ENCODE measurements at places on chromosomes 13 and 19.

DNA sequence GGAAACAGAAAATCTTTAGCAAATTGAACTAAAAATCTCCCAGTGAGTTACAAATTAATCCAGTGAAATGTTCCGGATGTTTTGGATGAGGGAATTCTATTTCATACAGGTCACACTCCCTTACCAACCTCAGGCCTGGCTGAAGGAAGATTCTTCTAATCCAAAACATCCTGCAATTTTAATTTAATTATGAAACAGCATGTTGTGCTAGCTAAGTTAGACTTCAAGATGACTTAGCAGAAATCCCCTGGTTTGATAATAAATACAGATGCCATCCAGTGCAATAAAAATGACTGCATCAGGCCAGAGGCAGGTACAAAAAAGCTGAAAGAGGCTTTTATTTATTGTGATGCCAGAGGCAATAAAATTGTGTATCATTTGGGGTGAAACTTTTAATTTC lies 96.7 kb upstream of the CLDN10 start:
- DNase-seq, result no peak

DNA sequence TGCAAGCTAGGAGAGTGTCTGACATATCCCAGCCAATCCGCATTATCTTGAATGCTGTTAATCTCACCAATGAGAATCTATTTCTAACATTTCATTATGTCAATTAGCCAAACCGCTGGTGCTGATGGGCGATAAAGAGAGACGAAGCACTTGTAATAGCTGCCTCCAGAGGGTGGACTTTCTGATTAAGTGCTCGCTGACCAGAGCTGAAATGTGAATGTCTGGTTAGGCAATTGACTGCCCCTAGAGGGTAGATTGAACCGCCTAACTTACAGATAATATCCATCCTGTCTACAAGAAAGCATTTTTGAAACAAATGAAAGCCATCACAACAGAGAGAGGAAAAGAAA lies 552 bp upstream of the GRWD1 start:
- DNase-seq, result peak; percentile 84

DNA sequence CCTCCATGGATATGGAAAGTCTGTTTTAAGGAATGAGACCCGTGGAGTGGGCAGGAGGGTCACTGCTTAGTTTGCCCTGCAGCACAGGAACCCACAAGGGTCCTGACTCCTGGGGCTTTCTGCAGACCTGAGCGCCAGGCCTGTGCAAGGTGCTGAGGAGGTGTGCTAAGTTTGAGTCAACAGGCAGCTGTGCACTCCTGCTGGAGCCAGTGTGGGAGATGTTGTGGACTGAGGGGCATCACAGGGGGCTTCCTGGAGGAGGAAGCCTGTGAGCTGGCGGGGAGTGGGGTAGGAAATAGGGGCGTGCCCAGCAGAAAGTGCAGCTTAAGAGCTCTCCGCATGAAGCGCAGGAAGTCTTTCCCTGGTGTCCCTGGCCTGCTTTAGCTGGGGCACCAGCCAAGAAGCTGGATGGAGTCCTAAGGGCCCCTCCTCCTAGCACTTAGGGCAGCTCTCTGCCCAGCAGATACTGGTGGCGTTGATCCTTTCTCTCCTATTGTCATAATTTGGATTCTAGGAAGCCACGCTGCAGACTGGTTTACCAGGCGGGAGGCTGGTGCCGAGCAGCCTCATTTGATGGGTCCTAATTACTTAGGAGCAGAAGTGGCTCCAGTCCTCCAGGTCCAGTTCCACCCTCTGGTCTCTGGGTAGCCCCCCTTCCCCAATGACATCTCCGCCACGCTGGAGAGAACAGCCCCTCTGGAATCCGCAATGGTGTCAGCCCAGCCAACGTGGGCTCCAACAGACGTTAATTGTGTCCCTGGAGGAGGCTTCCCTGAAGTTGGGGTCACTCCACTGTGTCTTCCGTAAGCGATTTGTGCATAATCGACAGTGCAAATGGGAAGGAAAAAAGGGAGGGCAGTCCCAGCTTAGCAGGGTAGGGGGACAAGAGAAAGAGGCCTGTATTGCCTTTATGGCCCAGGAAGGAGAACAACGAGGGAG lies 309.2 kb downstream of the ZNF536 start:
- DNase-seq, result no peak

DNA sequence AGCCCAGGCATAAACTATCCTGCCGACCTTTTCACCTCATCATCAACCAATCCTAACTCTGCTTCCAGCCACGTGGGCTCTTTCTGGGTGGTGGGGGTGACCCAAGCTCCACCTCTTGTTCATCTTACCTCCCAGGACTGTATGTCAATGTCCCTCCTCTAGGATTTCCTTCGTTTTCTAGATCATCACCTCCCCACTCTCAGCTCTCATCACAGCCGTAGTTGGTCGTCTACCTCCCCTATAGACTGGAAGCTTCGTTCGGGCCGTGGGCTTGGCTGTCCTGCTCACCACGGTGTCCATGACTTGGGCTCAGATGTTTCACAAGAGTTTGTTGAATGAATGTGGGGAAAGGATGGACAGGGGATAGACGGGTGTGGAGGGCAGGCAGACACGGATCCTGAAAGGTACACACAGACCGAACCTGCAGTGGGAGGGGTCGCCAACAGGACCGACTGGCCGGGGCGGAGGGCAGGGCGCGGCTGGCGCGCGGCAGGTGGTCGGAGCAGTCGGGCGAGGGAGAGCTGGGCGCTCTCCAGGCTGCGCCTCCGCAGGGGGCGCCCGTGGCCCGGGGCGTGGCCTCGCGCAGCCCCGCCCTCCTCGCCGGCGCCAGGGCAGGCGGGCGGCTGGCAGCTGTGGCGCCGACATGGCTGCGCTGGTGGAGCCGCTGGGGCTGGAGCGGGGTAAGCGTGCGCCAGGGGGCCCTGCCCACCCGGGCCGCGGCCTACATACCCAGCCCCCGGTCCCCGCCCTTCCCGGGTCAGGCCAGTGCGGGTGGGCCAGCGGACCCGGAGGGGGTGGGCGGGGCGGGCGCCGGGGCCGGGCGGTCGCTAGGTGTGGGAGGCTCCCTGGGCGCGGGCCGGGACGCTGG lies at the start of gene LIN7B:
TSS of gene LIN7B (plus strand) at position 609 of the 868 bp plus-strand sequence. CDS start at position 644, 35 bp downstream.
- peak; percentile 66 for DNase-seq

DNA sequence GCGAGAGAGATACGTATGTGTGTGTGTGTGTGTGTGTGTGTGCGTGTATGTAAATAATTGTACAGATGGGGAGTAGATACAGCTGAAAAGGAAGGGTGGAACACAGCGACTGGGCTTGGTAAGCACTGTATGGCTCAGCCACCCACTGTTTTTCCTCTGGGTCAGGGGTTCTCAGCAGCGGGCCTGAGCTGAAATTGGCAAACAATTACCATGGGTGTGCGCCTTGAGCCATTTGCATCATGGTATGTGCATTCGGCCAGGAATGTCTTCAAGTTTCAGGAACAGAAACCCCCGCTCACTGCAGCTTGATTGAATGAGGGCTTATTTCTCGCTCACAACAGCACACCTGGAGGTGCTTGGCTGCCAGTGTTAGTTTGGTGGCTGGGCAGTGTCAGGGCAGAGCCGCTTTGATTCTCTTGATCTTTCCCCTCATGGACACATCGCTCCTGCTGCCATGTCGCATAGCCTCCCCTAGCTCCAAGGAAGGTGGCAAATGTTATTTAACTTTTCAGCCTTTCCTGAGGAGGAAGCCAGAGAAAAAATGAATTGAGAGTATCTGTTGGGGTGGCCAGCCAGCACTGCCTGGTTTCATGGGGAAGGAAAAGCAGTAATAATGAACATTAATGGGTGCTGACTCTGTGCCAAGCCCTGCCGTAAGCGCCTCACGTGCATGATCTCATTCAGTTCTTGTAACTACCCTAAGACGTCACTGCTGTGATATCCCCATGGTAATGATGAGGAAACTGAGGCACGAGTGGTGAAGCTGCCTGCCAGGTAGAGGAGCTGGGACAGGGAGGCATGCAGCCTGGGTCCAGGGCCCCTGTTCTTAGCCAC lies 126.9 kb downstream of the SIPA1L3 start:
- no peak for DNase-seq

GRCh38 chr13:43139921-43140320 lies 116.5 kb downstream of the DNAJC15 start:
- DNase-seq, result no peak

GRCh38 chr19:30388327-30388726 lies 16.1 kb downstream of the ZNF536 start:
- DNase-seq, result no peak

GRCh38 chr13:47671776-47672175 lies 329.3 kb downstream of the SUCLA2 start:
- DNase-seq, result no peak

DNA sequence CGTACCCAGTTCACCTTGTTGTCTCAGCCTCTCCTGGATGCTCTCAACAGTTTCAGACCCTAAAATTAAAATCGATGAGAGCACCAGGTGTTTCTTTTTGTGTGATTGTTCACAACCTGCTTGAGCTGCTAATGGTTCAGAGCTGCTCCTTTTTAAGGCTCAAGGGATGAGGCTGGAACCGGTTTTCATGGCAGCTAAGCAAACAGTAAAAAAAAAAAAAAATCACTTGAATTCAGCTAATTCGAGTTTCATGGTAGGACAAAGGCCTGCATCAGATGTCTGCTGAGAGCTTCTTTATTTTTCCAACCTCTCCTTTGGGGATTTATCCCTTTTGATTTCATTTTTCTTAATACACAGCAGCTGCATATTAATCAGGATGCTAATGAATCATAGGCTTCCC lies 6.5 kb downstream of the SYCE2 start:
- no peak for DNase-seq

GRCh38 chr19:17118957-17119356 lies 43.4 kb downstream of the MYO9B start:
- DNase-seq, result no peak

GRCh38 chr19:18843960-18844359 lies 12.2 kb downstream of the UPF1 start:
- no peak for DNase-seq

GRCh38 chr13:48563626-48564025 lies 30.7 kb upstream of the RCBTB2 start:
- no peak for DNase-seq

DNA sequence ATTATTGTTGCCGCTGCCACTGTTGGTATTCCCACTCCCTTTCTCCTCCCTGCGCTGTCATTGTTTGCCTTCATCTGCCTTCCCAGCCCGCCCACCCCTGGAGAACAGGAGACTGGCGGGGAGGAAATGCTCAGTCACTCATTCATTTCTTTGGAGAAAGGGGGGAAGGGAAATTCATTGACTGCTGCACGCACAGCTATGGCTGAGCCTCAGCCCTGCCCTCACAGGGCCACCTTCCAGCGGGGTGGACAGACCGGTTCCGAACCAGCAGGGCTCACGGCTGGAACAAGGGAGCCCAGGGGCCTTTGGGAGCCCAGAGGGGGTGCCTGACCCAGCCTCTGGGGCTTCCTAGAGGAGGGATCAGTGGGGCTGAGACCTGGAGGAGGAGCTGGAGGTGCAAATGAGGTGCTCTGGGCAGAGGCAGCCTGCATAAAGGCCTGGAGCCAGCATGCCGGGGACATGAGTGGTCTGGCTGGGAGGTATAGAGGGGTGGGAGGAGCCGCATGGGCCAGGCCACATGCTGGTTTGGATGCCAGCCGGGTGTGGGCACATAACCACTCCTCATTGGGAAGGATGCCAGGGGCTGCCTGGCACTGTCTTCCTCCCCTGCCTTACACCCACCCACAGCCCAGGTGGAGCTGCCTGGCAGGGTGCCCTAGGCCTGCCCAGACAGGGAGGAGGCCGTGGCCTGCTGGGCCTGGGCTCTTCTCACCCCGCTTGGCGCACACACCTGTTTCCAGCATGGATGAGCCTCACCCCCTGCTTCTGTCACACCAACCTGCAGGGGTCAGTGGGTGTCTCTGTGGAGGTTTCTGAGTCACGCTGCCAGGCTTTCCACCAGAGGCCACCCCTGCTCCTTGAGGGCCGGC lies 26.8 kb downstream of the PPP5C start:
- no peak for DNase-seq

DNA sequence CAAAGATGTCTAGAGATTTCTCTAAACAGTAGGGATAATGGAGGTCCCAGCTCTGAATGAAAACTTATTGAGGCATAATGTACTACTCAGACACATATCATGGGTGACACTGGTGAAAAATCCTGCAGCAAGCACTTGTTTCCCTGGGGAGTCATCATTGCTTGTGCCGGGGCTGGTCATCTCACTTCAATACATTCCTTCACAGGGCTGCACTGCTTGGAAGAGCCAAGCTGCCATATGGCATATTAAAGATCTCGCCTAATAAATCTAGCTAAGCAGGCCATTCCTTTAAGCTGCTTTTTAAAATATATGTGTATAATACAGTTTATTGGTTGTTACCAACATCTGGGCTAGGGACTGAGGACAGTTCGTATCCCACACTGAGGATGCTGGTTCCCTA lies 332.2 kb upstream of the GPC6 start:
- no peak for DNase-seq

DNA sequence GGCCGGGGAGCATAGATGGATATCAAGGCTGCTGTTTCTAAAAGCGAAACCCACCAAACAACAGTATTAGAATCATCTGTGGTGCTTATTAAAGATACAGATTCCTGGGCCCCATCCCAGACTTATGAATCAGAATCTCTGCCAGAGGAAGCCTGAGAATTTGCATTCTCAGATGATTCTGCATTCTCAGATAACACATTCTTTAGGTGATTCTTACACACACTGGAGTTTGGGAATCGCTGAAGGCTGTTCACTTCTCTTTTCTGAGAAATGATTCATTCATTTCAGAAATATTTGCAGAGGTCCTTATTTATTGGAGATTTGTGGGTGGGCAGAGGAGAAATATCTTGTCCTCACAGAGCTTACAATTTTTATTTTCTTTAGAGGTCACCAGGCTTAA lies 24.4 kb downstream of the ALOX5AP start:
- DNase-seq, result no peak

GRCh38 chr13:43088093-43088511 lies 64.7 kb downstream of the DNAJC15 start:
- DNase-seq, result no peak

DNA sequence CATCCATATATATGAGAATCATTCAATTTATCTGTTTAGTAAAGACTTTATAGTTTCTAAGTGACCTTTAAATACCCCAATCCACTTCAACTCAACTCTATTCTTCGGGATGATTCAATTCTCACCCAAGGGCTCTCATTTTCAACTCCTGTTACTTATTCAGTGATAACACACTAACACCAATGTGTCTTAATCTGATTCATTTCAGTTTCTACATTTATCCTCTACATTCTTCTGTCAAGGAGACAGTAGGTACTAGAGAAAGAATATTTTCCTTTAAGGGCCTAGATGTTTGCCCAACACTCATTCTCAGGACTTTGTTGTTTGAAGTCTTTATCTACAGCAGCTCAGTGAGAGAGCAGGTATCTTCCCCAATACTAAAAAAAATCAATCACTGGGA lies 7.1 kb downstream of the ARGLU1 start:
- DNase-seq, result no peak

DNA sequence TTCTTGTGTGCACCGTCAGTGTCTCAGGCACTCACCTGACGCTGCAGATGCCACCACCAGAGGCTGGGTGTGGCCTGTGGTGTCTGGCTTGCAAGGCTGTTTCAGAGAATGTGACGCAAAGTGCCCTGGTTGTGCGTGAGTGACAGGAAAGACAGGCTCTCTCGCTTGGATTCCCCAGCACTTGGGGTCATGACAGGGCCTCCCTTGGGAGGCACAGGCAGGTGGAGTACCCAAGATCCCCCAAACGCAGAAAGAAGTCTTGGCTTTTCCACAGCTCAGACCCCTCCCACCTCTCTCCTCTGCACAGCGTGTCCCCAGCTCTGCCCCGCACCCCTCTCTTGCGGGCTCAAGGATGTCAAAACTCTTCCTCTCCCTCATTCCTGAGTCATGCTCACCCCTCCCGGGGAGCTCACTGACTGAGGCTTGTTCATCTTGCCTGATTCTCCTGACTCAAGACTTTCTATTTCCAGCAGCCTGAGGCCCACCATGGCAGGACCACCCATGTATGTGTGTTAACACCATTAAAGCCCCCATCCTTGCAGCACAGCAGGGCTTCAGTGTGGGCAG lies 21.0 kb downstream of the DHX34 start:
- no peak for DNase-seq

Data from SK-MEL-5 (cell line).